Neuronal stem cell (in vitro differentiated cells): ENCODE measurements at places on chromosomes 6 and 20.

- H3K4me1 ChIP-seq, result no peaks in the 10 kb centered on the region
- no peak overlapping the region for H3K27ac ChIP-seq
- DNase-seq, result no peak
- H3K36me3 ChIP-seq, result no peaks in the 10 kb centered on the region
- H3K27me3 ChIP-seq, result no peaks in the 10 kb centered on the region
These were observed 396.8 kb downstream of the CDKAL1 start for GRCh38 chr6:20931093-20931492.

DNA sequence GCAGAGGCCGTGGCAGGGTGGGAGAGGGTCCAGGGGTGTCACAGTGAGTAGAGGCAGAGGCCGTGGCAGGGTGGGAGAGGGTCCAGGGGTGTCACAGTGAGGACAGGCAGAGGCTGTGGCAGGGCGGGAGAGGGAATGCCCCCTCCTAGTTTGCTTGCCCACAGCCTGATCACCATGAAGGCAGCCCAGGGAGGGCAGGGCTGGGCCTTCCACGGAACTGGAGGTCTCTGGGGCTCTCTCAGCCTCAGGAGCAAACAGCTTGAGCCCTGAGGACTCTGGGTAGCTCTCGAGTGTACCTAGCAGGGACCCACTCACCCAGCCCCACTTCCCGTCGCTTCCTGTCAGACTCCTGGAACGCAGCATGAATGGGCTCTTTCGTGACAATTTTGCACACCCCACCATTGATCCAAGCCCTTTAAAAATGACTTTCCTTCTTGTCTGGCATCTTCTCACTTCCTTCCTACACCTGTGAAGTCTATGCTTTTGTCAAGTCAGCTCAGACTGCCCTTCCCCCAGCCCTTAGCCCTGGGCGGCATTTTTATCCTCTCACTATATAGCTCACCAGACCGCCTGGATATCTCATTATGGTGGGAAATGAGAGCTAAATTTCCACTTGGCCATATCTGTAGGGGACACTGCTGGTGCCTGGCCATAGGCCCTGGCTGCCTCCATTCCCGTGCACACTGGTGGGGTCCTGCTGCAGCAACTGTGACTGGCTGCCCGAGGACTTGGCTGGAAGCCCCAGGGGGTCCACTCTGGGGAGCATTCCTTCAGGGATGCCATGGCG lies 140.3 kb downstream of the CDC5L start:
- H3K4me3 ChIP-seq, result no peak overlapping the region
- no peak for DNase-seq
- no peaks in the 10 kb centered on the region for H3K27me3 ChIP-seq
- no peak overlapping the region for H3K27ac ChIP-seq

- H3K36me3 ChIP-seq, result peaks cover 8% of the 10 kb centered on the region
- H3K4me3 ChIP-seq, result no peak overlapping the region
- H3K27me3 ChIP-seq, result no peaks in the 10 kb centered on the region
- H3K4me1 ChIP-seq, result peaks cover 7% of the 10 kb centered on the region
- DNase-seq, result no peak
These were observed 68.5 kb downstream of the SH3BGRL2 start for GRCh38 chr6:79699606-79700005.

DNA sequence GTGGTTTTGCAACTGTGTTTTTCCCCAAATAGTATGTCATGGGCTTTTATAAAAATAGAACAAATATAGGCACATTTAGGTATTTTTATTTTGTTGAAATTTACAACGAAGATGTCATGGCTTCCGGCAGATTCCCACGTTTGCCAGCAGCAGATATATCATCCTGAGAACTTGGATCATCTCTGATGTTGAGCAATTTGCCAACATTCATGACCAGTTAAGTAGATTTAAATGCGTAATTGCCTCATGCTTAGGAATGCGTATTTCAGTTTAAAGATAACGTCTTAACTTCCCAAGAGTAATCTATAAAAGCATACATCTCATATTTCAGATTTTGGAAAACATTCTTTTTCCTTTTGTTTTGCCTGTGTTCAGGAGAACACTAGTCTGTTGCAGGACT lies 457.8 kb downstream of the QKI start:
- DNase-seq, result no peak
- H3K4me3 ChIP-seq, result no peak overlapping the region
- no peaks in the 10 kb centered on the region for H3K27me3 ChIP-seq
- no peaks in the 10 kb centered on the region for H3K4me1 ChIP-seq

GRCh38 chr20:5044075-5044620 lies 42.8 kb upstream of the SLC23A2 start:
- no peaks in the 10 kb centered on the region for H3K27me3 ChIP-seq
- no peak overlapping the region for H3K27ac ChIP-seq
- H3K4me3 ChIP-seq, result no peak overlapping the region

- H3K4me3 ChIP-seq, result no peak overlapping the region
- H3K36me3 ChIP-seq, result no peaks in the 10 kb centered on the region
These were observed 97.2 kb upstream of the RIN2 start for GRCh38 chr20:19660808-19661378.

DNA sequence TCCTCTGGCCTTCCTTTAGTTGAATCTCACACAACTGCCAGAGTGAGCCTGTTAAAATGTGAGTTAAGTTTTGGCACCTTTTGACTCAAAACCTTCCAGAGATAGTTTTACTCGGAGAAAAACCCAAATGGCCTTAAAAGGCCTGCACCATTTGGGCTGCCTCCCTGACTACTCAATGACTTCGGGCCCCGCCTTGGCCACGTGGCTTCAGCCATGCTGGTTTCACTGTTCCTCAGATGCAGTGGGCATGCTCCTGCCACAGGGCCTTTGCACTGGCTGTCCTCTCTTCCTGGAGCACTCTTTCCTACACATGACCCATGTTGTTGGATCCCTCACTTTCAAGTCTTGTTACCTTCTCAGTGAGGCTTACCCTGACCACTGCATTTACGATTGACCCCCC lies 18.3 kb downstream of the VEGFA start:
- no peaks in the 10 kb centered on the region for H3K27me3 ChIP-seq
- H3K27ac ChIP-seq, result no peak overlapping the region
- H3K4me1 ChIP-seq, result no peaks in the 10 kb centered on the region
- H3K36me3 ChIP-seq, result peaks cover 26% of the 10 kb centered on the region
- H3K4me3 ChIP-seq, result peak overlapping the region; percentile 27

DNA sequence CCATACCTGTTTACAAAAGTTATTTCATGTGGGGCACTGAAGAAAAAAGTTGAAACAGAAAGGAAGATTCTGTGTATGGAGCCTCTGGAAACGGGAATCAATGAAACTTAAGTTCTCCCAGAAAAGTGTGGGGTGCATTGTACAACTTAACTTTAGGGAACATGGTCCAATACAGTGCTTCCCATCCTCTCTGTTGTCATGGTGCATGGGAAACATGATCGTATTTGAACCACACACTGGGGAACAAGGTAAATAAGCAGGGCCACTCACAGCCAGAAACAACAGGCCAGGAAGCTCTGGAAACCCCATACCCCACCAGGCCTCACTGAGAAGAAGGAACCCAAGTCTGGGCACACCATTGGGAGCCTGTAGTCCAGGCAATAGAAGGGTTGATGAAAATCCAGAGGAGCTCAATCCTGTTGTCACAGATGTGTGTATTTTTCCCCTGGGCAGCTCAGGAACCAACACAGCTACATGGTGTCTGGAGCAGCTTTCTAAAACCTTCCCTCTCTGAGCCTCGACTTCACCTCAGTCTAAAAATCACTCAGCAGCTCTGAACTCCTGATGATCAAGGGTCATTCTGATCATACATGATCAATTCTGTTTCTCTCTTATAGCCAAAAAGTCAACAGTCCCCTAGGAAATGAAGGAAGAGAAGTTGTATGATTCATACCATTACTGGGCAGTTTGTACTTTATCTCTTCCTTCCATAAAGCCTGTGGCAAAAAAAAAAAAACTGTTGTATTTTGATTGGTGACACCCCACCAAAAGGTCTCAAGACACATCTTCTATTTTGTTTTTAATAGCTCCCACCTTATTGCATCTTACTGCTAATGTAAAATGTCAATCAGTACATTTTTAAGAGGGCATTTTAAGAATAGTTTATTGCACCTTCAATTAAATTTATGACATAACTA lies 198.5 kb upstream of the TAB2 start:
- H3K27me3 ChIP-seq, result no peaks in the 10 kb centered on the region
- H3K27ac ChIP-seq, result no peak overlapping the region
- no peaks in the 10 kb centered on the region for H3K36me3 ChIP-seq
- no peaks in the 10 kb centered on the region for H3K4me1 ChIP-seq
- no peak overlapping the region for H3K4me3 ChIP-seq
- no peak for DNase-seq

DNA sequence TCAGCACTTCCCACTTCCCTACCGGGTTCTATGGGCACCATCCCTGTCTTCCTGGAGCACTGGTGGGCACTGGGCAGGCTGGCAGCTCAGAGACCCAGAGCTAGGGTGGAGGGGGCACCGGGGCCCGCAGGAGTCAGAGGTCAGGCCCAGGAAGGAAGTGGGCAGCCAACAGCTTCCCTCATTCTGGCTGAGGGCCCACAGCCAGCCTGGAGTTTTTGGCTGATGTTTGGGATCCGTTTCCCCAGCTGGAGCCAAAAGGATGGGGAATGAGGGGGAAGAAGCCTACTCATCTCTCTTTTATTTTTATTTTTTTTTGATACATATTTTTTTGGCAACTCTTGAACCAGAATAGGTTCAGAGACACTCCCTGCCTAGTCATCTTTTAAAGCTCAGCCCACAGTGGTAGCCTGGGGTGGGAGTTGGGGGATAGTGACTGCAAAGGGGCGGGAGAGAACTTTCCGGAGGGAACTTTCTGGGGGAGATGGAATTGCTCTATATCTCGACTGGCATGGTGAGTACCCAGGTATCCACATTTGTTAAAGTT lies 54.2 kb upstream of the MLN start:
- H3K36me3 ChIP-seq, result no peaks in the 10 kb centered on the region
- no peaks in the 10 kb centered on the region for H3K27me3 ChIP-seq
- H3K4me1 ChIP-seq, result no peaks in the 10 kb centered on the region
- no peak overlapping the region for H3K4me3 ChIP-seq
- DNase-seq, result no peak

- H3K27ac ChIP-seq, result no peak overlapping the region
- H3K27me3 ChIP-seq, result no peaks in the 10 kb centered on the region
- no peaks in the 10 kb centered on the region for H3K36me3 ChIP-seq
- no peak overlapping the region for H3K4me3 ChIP-seq
These were observed 85.5 kb downstream of the IMPG1 start for GRCh38 chr6:75986935-75987334.

DNA sequence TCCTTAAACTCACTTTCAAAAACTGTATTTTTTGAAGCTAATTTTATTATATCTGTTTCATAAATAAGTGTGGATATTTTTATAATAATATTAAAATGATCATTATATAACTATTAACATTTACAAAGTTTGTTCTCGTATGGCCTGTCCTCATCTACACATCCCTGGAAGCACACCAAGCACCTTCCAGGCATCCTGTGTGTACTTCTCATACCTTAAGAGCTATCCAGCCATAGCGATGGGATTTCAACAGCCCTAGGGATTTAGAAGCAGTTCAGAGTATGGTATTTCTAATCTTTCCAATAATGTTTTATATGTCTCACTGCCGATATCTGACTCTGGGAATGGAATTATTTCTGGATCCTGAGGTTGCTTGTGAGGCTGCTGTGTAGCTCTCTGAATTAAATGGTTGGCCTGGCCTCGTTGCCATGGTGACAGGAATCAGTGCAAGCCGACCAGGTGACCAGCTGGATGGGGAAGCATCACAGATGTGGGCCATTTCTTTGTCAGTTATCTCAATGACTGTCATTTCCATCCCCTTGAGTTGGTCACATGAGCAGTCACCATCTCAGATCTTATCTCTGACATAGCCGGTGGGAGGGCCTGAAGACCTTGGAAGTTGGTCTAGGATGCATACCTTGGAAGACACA lies 265.2 kb upstream of the RIN2 start:
- H3K27me3 ChIP-seq, result no peaks in the 10 kb centered on the region
- H3K36me3 ChIP-seq, result no peaks in the 10 kb centered on the region
- no peaks in the 10 kb centered on the region for H3K4me1 ChIP-seq
- no peak overlapping the region for H3K4me3 ChIP-seq

DNA sequence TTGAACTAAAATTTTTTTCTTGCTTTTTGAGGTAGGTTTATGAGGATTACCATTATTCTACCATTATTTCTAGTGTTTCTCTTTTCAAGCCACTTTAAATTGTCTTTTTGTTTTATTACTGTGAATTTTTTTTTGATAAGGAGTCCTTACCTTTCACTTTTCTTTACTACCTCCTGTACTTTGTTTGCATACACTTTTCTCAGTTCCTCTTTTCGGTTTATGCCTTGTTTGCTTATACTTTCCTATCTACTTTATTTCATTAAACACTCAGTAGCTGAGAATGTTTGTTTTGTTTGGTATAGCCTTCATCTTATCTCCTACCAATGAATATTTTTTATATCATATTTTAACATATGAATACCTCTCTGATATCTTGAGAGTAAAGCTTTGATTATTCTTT lies 147.9 kb downstream of the TFAP2B start:
- H3K36me3 ChIP-seq, result no peaks in the 10 kb centered on the region
- H3K4me3 ChIP-seq, result no peak overlapping the region
- no peaks in the 10 kb centered on the region for H3K4me1 ChIP-seq
- H3K27ac ChIP-seq, result no peak overlapping the region
- no peaks in the 10 kb centered on the region for H3K27me3 ChIP-seq

DNA sequence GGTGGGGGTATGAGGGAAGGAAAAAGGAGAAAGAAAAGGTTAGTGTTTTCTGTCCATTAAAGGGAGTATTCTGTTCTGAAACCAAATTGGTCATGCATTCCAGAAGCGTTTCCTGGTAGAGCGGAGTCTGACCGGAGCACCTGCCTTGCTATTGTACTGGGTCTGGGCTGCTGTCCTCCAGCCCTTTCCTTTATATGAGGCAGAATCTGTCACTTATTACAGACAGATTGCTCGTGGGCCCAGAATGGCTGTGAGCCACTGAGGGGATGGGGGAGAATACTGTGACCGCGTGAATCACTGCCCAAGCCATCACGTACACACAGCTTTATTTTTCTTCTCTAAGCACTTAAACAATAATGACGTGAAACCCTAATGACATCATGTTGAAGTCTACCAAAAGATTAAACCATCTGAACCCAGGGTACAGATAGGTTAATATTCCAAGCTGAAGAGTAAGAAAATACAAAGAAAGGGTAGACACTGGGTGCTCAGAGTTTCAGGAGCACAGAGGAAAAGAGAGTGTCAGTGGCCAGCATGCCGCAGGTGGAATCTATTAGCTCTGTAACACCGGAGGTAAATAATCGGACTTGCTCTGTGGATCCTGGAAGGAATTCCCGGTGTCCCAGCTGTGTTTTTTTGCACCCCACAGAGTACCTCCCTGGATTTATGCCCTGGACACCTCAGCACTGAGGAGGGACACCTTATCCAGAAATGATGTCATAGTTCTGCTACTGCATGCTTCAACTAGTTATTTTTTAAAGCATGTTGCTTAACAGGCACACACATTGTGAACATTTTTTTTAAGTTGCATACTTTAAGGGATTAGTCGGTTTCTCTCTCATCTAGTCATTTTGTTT lies 573.3 kb downstream of the PKHD1 start:
- no peaks in the 10 kb centered on the region for H3K27me3 ChIP-seq
- no peak overlapping the region for H3K4me3 ChIP-seq
- H3K36me3 ChIP-seq, result no peaks in the 10 kb centered on the region
- no peak overlapping the region for H3K27ac ChIP-seq
- peak; percentile 31 for DNase-seq
